Activated naive CD4-positive, alpha-beta T cell (primary cell): ENCODE measurements at places on chromosomes 5 and 9.

DNA sequence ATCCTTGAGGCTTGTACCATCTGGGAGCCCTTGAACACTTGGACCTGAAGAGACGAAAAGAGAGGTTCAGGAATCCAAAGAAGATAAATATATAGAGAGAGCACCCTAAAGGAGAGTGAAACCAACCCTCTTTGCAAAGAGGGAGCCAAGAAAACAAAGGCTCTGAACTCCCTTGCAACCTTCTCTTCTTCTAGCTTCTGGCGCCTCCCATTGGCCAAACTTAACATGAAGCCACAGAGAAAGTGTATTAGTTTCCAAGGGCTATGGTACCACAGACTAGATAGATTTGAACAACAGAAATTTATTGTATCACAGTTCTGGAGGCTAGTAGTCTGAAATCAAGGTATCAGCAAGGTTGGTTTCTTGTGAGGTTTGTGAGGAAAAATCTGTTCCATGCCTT lies 175.1 kb downstream of the HCN1 start:
- no peak for DNase-seq

DNA sequence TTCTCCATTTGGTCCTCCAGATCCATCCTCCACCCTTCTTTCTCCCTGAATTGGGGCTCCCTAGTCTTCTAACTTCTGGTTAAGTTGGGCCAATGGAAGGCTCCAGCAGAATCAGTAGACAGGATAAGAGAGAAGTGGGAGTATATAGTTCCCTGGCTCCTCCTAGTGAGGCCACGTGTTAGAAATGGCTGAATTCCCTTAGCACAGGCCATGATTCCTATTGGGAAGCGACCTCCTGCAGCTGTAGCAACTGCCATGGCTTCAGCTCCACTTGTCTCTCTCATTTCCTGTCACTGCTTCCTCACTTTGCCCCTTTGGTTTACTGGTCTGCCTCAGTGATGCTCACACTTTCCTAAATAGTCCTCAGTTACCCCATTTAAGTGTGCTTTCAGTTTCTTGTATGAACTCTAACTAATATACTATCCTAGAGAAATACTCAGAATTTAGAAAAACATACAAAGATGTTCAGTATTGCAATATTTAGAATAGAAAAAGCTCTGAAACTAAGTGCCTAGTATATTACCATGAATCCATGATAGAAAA lies 104.8 kb upstream of the SMARCA2 start:
- DNase-seq, result no peak

- DNase-seq, result no peak
Observed at GRCh38 chr5:141773779-141774562, 91.9 kb upstream of the ARAP3 start.

GRCh38 chr9:134494273-134494815 lies 147.3 kb upstream of the COL5A1 start:
- no peak for DNase-seq

- DNase-seq, result no peak
Observed at GRCh38 chr5:33824516-33825195, 67.1 kb downstream of the ADAMTS12 start.

- no peak for DNase-seq
Observed at GRCh38 chr5:14077501-14077900, 65.6 kb upstream of the TRIO start.

- DNase-seq, result no peak
Observed at GRCh38 chr5:74988273-74988983, 63.9 kb downstream of the GCNT4 start.

GRCh38 chr5:89842531-89842930 lies 567.0 kb downstream of the CETN3 start:
- DNase-seq, result no peak
